Right forelimb (tissue), 1 donor: ENCODE measurements at places on chromosomes 11 and 22.

DNA sequence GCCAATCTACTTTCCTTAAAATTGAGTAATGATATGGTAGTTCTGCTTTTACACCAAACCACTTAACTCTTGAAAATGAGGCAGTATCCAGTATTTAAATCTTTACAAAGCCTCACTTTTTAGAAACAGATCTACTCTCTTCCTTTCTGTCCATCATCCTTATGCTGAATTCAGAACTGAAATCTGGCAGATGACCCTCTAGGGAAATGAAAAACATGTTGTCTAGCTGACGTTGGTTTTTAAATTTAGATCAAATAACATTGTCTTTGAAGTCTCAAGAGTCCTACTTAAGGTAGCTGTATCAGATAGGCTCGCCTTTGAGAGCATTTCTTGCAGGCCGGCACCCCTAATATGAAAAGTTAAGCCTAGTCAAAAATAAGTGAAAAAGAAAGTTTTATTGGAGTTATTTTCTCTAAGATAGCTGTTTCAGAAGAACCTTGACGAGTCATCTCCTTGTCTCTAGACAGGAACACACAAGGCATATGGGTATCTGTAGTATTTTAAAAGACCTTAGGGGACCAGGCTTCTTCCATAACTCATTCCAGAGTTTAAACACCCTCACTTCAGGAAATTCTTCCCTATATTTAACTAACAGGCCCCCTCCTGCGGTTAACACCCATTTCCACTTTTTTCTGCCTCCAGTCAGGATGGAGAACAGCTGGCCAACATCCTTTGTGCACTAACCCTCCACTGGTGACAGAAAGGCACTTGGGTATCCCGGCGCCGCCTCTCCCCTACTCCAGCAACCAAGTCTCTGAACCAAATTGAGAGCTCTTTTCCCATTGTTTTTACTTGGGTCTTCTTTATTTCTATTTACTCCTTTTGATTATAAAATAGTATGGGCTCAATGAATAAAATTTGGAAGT lies 81.2 kb downstream of the WNT11 start:
- DNase-seq, result no peak

DNA sequence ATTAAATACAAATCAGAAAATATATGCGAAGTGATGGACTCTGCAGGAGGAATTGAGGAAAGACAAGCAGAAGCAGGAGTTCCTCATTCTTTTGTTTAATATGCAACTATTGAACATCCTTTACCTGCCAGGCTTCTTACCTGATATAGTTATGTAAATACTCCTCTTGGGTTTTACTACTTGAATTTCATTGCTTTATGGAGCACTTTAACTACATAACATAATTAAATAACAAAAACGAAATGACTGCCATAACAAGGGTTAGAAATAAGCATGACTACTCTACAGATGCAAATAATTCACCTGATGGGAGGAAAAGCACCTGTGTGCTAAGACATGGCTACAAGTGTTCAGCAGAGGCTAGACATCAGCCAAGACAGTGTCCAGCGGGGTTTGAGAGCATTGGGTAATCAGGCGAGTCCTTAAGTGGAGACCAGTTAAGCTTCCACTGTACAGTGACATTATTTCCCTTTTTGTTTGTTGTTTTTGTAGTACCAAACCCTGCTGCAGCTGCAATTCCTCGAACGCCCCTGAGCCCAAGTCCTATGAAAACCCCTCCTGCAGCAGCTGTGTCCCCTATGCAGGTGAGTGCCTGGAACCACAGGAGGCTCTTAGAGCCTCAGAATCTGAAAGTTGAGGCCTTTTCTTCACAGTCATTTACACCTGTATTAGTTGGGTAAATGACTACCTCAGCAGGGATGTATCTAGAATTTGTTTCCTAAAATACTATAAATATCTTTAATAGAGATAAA lies 67.4 kb downstream of the SPECC1L start:
- no peak for DNase-seq

DNA sequence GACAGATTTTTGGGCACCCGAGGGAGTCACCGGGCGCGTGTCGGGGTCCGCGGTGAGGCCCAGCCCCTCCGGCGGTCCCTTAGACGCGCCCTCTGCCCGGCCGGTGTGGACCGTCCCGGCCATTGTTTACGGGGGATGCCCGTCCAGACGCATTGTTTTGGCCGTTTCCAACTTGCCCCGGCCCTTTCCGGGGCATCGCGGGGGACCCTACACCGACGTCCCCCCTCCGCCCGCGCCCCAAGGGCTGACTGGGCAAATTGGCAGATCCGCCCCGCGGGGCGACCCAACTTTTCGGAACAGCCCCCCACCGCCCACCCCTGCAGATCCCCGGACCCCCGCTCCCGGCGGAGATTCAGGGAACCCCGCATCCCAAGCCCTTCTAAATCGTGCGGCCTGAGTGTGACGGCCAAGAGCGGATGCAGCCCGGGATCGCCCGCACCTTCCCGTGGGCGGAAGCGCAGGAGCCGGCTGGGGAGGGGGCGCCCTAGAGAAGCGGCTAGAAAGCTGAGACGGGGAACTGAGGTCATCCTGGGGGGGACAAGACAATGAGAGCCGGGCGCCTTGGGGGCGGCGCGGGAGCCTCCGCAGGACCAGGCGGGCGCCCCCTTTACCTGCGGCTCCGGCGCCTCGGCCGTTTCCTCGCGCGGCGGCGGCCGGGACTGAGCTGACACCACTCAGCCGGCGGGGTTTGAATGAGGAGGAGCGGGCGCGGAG lies 17.1 kb upstream of the CCT8L2 start:
- no peak for DNase-seq

DNA sequence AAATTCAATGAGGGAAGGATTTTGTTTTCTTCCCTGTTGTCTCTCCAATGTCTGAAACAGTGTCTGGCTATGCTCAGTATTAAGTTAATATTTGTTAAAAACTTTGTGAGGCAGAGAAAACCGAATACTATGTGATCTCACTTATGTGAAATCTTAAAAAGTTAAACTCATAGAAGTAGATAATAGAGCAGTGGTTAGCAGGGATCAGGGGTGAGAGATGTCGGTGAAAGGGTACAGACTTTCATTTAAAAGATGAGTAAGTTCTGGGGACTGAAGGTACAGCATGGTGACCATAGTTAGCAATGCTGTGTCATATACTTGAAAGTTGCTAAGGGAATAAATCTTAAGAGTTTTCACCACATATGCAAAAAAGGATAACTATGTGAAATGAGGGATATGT lies 244.6 kb downstream of the AASDHPPT start:
- DNase-seq, result no peak

DNA sequence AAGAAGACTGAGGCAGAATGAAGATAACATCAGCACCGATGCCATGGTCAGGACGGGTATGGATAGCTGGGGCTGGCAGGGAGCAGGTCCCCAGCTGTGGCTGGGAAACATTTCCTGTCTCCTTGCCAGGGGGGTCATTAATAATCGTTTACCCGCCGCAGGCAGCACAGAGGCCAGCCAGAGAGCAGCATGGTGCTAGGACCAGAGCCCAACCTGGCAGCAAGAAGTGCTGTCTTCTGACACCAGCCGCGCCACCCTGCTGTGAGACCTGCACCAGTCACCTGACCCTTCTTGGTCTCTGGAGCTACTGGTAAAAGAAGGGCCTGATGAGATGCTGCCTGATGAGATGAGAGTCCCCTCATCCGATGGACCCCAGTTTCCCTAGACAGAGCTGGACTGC lies 36.3 kb downstream of the PDE2A start:
- DNase-seq, result no peak

GRCh38 chr11:27505781-27506180 lies 788 bp downstream of the LIN7C start:
- no peak for DNase-seq
